ENCODE measurements at places on chromosomes 11 and 22.

DNA sequence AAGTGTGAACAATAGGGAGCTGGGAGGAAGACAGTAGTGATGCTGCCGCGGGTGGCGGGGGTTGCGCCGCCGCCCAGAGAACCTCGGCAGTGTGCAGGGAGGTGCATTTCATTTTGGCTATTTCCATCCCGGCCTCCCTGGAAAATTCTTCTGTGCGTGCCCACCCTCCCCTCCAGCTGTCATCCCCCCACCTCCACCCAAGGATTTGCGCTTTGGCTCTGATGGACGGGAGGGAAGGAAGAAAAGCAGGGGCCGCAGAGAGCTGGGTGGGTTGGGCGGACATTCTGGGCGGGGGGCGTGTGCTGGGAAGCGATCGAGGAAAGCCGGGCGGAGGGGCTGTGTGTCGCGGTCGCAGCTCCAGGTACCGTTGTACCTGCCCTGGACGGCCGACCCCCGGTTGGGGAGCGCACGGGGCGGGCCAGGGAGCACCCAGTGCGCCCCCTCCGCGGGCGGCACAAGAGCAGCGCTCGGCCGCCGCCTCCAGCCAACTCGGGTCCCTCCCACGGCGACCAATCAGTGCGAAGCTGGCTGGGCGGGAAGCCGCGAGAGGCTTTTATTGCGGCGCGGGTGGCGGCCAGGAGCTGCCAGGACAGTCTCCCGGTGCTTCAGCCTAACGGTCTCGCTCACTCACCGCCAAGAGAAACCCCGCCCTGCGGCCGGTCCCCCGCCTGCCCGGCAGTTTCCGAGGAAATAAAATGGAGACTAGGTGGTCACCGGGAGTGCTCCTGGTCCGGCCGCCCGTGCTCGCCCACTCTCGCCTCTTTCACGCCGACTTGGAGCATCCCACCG is 1.6 kb downstream of the NCAM1 start:
- DNase-seq, result peak; percentile 56

- no peak for DNase-seq
Measured at GRCh38 chr11:4881860-4882500, at the start of gene OR51T1. Gene OR51T1 (plus strand): TSS chr11:4881900. CDS start chr11:4881900, 0 bp downstream.

DNA sequence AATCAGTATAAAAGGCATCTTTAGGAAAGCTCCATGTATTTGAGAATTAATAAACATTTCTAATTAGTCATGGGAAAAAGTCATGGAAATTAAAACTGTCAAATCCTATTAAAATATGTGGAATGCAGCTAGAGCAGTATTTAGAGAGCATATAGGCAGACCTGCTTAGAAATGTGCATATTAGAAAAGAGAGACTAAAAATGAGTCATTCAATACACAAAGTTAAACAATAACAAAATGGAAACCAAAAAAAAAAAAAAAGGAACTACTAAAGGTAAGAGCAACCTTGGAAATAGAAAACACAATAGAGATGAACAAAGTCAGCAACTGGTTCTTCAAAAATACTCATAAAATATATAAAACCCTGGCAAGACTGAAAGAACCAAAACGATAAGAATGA is 59.7 kb upstream of the RASSF10 start:
- no peak for DNase-seq

DNA sequence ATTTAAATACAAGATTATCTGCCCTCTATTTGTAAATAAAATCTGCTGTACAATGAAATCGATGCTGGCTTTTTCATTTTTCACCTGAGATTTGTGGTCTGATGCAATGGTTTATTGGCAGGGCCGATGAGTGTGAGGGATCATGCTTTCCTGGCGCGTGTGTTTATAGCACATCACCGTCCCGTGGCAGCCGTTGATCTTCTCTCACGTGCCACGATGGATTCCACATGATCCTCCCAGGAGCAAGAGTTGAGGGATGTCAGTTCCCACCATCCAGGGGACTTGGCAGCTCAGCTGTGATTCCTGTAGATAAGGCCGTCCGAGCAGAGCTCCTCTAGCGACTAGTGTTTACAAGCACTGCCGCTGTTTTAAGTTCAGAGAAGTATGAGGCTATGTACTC is 213.7 kb downstream of the TBC1D22A start:
- no peak for DNase-seq

DNA sequence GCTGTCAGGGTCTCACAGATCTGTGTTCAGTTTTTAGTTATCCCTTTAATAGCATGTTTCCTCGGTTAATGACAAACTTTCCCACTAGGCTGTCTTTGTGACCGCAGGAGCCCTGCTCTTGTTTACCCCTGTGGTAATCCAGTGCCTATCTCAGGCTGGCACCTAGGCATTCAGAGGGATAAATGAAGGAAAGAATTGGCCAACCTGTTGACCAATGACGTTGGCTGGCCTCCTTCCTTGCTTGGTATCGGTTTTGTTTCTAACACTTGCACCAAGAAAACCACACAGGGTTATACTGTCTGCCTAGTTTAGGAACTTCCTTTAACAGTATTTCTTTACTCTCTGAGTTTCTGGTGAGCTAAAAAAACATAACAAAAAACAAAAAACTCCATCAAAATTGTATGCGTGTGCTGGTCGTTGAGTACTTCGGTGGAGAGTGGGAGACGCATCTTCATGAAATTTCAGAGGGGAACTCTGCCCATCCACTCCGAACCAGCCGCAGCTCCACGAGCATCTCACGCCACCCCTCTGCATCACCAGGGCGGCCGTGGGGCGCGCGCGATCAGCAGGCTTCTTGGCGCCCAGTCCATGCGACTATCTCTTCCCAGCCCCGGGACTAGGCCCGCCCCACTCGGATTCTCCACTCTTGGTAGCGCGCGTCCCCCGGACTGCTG is 563 bp upstream of the ENDOD1 start:
- no peak for DNase-seq

GRCh38 chr11:65718964-65719492 is 1.6 kb downstream of the RNASEH2C start:
- no peak for DNase-seq

DNA sequence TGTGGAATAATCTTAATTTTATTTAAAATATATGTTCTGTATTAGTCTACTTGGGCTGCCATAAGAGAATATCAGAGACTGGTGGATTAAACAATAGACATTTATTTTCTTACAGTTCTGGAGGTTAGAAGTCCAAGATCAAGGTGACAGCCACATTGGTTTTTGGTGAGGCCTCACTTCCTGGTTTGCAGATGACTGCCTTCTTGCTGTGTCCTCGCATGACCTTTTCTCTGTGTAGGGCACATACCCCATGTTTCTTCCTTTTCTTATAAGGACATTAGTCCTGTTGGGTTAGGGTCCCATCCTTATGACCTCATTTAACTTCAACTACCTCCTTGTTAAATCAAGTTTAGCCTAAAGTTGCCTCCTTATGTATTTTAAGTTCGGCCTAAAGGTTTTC is 202.7 kb upstream of the MPPED2 start:
- DNase-seq, result no peak

GRCh38 chr11:122033193-122033592 is 82.8 kb downstream of the BLID start:
- DNase-seq, result no peak

DNA sequence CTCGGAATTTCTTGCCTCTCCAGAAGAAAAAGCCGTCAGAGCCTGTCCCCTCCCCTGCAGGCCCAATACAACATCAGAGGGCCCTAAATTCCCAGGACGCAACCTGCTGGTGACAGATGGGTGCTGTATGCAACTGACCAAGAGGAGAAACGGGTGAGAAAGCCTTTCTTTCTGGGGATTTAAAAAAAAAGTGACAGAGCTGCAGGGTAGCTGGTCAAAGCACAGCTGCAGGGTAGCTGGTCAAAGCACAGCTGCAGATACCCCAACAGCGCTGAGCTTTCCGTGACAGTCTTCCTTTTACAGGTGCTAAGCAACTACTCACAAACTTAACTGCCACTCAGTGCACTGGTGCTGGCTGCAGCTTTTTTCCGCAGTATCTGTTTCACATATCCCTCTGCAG is 17.8 kb downstream of the AP1B1 start:
- DNase-seq, result no peak

DNA sequence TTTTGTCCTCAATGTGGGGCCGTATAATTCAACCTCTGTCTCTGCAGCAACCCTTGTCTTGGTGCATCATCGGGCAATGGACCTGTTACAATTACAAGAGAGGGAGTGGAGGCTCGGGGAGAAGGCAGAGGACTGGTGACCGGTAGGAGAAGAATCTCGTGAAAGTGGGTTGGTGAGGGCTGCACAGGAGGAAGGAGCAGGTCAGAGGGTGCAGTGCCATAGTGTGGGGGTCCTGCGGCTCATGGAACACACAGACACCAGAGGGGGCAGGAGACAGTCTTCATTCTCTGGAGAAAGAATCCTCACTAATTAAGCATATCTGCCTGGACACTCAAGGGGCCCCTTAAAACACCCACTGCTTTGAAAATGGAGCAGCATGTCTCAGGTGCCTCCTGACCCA is 174.7 kb upstream of the B3GAT1 start:
- DNase-seq, result no peak

GRCh38 chr22:34334893-34335292 is 414.6 kb upstream of the LARGE1 start:
- DNase-seq, result no peak

GRCh38 chr11:132999031-132999430 is 533.3 kb downstream of the OPCML start:
- DNase-seq, result no peak

DNA sequence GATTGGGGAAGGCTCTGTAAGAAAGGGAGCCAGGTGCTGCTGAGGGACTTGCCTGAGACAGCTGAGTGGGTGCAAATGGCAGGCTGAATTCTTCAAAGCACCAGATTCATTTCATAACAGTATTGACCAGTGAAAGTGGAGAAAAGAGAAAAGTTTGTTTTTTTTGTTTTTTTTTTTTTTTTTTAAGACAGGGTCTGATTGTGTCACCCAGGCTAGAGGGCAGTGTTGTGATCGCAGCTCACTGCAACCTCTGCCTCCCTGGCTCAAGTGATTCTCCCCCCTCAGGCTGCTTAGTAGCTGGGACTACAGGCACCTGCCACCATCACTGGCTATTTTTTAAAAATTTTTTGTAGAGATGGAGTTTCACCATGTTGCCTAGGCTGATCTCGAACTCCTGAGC is 494.0 kb downstream of the MIAT start:
- no peak for DNase-seq

- DNase-seq, result no peak
Measured at GRCh38 chr11:92376146-92376599, 151.6 kb downstream of the FAT3 start.

- DNase-seq, result no peak
Measured at GRCh38 chr11:42923651-42924050, 388.1 kb upstream of the API5 start.

GRCh38 chr11:65897020-65897471 is 3.1 kb downstream of the FOSL1 start:
- no peak for DNase-seq

DNA sequence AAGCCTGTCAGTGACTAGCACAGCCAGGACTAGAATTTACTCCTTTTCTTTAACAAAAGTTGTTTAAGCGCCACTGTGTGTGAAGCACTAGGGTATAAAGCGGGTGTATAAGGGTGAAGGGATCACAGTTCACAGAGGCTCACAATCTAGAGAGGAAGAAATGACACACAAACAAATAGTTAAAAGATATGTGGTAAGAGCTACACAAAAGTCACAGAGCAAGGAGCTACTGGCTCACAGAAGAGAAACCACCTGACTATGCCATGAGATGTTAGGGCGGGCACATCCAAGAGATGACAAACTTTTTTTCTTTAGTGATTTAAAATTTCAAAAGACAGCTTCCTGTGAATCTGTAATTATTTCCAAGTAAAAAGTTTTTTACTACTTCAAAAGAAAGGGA is 55.6 kb downstream of the PHF21A start:
- DNase-seq, result no peak

- no peak for DNase-seq
Measured at GRCh38 chr11:45664376-45665205, 831 bp downstream of the CHST1 start.

- no peak for DNase-seq
Measured at GRCh38 chr11:95435628-95436353, 204.8 kb upstream of the SESN3 start.

- DNase-seq, result no peak
Measured at GRCh38 chr11:87022738-87023137, 15.0 kb upstream of the TMEM135 start.

GRCh38 chr11:69666261-69666660 is 8.9 kb downstream of the LTO1 start:
- no peak for DNase-seq

- DNase-seq, result no peak
Measured at GRCh38 chr11:4105916-4106315, 11.3 kb downstream of the RRM1 start.

DNA sequence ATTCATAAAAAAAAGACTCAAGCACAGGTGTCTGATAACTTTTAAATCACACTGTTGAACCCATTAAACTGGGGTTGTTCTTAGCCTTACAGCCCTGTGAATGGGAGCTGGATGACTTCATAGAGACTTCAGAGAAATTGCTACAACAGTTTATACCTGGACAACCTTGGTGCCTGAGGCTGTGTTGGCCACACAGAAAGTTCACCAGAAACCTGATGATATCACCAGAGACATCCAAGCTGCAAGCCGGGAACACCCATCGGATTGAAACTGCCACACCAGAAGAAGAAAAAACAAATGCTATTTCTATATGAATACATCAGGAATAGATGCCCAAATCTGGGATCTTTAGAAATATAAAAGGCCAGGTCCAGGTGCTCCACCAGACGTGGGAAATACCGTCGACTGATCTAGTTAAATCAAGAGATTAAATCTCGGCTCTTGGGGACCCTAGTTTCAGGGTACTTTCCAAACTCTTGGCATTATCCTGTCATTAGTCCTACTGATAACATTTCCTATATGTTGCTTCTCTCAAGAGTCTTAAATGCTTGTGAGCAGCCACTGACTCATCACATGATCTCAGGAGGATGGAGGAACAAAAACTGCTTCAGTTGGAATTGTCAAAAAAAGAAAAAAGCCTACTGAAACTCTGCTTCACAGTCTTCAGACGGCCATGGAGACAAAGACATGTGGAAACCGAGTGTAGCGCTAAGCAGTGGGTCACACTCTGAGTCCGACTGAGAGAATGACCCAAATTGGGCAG is 28.6 kb upstream of the APOL5 start:
- DNase-seq, result no peak

DNA sequence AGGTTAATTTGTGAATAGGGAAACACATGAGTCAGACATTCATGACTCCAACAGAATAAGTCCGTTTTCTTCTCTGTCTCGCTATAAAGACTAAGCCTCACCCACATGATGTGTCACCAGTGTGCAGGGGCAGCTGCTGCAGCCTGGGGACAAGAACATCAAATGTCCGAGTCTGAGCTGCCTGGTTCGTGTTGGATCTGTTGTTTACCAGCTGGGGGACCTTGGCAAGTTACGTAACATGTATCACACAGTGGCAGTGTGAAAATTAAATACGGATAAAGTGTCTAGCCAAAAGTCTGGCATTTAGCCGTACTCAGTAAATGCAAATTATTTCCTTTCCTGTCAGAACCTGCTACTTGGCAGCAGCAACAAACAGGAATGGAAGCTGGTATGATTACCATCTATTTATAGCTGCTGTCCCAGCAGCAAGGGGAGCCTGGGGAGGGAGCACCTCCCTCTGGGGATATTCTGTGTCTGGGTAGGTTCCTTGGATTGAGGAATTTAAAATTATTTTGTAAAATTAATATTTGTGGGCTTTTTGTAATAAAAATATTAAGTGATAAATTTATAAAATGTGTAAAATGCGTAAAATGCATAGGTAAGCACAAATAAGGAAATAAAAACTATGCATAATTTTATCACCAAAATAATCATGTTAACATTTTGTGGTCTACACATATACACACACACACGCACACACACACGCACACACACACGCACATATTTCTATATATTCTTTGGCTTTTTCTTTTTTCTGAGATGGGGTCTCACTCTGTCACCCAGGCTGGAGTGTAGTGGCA is 1.3 kb upstream of the CLDN25 start:
- DNase-seq, result peak; percentile 84

- DNase-seq, result no peak
Measured at GRCh38 chr22:30572210-30572609, 2.3 kb downstream of the GAL3ST1 start.

- no peak for DNase-seq
Measured at GRCh38 chr22:46287873-46288751, 8.6 kb upstream of the GTSE1 start.
